Suppressor macrophage treated with lipopolysaccharide for 4 hours (primary cell): ENCODE measurements at places on chromosomes 5 and 9.

GRCh38 chr5:106658150-106658549 is 1012.6 kb downstream of the EFNA5 start:
- DNase-seq: no peak

DNA sequence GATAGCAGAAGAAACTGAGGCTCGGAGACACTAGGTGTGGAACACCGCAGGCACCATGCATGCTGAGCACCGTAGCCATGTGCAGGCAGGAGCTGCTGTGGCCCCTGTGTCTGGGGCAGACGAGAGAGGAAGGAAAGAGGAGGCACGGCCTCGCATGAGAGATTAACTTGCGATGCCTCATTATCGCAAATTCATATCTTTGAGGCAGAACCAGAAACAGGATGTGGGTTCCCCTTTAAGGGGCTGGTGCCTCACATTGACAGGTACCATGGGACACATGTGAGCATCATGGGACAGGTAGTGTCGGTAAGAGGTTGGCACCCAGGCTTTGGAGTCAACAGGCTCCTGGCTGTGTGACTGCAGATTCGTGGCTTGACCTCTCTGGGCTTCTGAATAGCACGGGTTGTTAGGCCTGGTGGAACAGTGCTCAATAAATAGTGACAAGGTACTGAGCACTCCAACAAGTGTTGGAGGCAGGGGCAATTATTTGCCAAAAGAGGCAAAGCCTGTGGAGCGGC is 40.8 kb downstream of the NAIF1 start:
- DNase-seq: no peak

DNA sequence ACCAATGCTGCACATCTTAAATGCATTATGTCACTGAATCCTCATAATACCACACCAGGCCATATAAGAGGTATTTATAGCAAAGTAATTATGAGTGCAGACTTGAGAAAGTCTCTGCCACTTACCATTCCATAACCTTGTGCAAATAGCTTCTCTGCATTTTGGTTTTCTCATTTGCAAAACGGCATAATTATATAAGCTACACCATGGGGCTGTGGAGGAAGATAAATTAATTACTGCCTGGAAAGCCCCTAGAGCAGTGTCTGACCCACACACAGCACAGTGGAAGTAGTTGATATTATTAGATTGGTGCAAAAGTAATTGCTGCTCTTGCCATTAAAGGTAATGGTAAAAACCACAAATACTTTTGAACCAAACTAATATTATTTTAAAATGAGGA is 9.5 kb upstream of the IL9 start:
- no peak for DNase-seq

- DNase-seq: no peak
These were observed 12.5 kb upstream of the LPAR1 start for GRCh38 chr9:111050819-111051218.
